Stimulated activated CD8-positive, alpha-beta memory T cell treated with anti-CD3 and anti-CD28 coated beads, Interleukin-2, amount 100 ng/mL, for 1 hour (primary cell): ENCODE measurements at places on chromosomes 12 and 14.

DNA sequence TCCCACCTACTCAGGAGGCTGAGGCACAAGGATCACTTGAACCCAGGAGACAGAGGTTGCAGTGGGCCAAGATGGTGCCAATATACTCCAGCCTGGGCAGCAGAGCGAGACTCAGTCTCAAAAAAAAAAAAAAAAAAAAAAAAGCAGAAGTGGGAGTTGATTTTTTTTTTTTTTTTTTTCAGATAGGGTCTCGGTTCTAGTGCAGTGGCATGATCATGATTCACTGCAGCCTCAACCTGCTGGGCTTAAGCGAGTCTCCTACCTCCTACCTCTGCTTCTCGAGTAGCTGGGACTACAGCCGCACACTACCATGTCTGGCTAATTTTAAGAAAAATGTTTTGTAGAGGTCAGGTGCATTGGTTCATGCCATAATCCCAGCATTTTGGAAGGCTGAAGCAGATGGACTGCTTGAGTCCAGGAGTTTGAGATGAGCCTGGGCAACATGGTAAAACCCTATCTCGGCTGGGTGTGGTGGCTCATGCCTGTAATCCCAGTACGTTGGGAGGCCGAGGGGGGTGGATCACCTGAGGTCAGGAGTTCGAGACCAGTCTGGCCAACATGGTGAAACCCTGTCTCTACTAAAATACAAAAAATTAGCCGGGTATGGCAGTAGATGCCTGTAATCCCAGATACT lies 16.3 kb upstream of the HSP90AA1 start:
- DNase-seq: no peak

- no peak for DNase-seq
Observed at GRCh38 chr12:89299931-89300330, 52.4 kb downstream of the DUSP6 start.

- DNase-seq: no peak
Observed at GRCh38 chr12:125014526-125014925, 21.1 kb downstream of the BRI3BP start.

DNA sequence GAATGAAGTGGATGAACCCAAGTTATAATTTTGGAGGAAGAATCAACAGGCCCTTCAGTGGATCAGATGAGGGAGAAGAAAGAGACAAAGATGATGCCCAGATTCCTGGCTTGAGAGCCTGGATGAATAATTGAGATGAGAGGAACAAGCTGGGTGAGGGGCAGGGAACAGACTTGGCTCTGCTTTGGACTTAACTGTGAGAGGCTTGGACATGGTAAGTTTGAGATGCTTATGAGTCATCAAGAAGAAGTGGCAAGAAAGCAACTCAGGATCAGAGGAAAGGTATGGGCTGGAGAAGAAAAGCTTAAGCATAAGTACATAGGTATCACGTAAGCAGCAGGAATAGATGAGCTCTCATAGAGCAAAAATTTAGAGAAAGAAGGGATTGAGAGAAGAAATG lies 55.3 kb downstream of the FIGNL2 start:
- DNase-seq: no peak

- no peak for DNase-seq
Observed at GRCh38 chr14:81388336-81388735, 11.8 kb downstream of the STON2 start.

DNA sequence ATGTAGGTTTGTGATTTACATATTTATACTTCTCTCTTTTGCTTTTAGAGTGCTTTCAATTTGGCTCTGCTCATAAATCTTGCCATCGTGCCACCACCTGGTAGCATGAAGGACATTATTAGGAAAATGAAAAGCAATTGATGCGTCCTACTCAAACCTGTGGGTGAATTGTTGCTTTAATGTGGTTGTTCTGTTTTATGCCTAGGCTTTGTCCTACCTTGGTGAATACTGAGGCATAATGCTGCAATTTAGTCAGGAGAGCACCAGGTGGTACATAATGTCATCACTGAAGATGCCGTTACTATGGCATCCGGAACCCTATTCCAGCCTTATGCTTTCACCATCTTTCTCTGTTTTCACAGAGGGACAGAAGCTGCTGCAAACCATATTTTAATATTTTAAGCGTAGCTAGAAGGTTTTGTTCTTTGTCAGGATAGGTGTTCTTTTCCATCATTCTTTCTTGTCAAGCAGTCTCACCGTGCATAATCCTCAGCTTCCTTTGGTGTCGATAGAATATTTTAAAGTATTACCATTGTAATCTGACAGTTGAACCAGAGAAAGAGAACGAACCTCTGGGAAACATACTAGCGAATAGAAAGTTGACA lies 68.5 kb upstream of the PKP2 start:
- no peak for DNase-seq
